ENCODE measurements at places on chromosomes 16 and 17.

DNA sequence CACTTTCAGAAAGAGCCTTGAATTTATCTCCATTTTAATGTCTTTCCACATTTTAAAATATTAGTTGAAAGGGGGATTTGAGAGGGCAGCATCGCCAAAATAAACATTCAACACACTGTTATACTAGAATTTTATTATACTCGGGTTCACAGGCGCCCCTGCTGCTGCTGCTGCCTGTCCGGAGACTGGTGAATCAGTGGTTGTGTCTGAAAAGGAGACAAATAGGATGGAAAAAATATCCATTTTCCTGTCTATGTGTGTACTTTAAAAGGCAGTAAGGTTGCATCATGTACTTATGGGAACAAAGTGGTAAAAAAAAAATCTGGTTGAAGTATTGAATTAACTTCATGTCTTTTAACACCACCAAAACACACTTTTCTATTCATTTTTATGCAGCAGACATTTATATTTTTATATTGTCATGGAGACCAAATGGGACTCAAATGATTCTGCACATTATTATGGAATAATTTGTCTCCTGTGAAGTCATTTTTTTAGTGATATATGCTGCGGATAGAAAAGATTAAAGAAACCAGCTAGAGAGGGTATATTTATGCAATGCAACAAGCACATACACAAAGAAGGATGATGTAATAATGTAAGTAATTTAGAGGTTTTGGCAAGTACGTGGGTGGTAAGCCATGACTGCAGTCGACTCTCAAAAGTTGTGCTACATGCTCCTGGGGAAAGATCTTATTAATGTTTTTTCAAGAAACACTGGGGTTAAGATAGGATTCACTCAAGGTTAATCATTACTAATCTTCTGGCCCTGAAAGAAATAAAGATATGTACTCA lies 759.0 kb upstream of the SOX9 start:
- no peak for DNase-seq

DNA sequence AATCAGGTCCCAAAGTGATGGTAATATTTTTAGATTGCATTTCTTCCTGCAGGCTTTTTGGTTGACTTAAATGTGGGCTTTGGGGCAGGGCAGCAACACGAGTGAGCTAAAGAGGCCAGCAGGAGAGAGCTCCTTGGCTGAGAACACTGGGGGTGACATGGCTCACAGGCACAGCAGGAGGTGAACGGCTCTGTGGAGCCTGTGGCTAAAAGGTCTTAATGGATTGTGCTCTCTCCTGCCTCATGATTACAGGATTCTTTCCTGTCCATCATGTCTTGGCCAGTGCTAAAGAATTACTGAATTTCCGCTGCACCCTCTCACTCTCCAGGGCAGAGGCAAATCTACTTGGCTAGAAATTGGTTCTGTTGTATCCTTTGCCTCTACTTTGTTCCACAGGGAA lies 366.6 kb downstream of the HS3ST4 start:
- no peak for DNase-seq

DNA sequence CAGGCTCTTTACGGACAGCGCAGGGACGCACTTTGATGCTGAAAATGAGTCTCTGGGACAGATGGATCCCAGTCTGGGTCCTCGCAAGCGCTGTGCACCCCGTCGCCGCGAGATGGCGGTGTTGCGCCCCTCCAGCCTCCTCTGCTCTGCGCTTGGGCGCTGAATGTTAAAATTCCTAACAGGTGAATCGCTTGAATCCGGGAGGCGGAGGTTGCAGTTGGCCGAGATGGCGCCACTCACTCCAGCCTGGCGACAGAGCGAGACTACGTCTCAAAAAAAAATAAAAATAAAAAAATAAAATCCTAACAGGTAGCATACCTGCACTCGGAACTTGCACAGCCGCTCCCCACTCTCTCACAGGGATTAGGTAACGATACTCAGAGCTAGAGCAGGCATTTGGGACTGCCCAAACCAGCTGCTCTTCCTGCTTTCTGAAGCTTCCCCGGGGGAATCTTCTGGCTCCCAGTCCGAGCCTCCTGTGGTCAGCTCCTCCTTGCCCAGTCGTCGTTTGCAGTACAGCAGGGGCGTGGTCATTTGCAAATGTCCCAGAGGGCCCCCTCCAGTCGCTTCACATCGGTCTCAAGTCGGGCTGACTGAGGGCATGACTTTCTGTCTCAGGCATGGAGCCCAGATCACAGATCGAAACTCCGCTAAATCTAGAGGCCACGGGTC lies 26.2 kb upstream of the OSGIN1 start:
- DNase-seq: peak; percentile 81

DNA sequence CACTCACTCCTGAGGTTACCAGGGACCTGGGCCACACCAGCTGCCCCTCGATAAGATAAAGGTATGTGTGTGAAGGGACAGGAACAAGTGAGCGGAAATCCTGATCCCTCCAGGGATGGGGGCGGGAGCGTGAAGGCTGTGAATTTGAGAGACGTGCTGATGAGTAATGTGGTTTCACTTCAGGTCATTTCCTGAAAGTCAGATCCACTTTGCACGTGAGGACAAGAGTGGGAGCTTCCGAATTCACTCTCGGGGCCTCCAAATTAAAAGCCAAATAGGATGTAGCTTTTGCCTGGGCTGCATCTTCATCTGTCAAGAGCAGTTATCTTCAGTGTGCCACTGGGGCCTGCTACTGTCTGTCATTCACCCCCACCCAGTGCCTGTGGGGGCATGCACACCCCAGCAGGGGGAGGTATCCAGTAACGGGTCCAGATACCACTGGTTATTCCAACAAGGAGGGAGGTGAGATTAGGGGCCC lies 87.4 kb upstream of the LHX1 start:
- DNase-seq: peak; percentile 38

GRCh38 chr16:51388516-51388951 lies 237.5 kb upstream of the SALL1 start:
- DNase-seq: no peak

- DNase-seq: no peak
These were observed 2.1 kb downstream of the ARMC7 start for GRCh38 chr17:75111777-75112335.

DNA sequence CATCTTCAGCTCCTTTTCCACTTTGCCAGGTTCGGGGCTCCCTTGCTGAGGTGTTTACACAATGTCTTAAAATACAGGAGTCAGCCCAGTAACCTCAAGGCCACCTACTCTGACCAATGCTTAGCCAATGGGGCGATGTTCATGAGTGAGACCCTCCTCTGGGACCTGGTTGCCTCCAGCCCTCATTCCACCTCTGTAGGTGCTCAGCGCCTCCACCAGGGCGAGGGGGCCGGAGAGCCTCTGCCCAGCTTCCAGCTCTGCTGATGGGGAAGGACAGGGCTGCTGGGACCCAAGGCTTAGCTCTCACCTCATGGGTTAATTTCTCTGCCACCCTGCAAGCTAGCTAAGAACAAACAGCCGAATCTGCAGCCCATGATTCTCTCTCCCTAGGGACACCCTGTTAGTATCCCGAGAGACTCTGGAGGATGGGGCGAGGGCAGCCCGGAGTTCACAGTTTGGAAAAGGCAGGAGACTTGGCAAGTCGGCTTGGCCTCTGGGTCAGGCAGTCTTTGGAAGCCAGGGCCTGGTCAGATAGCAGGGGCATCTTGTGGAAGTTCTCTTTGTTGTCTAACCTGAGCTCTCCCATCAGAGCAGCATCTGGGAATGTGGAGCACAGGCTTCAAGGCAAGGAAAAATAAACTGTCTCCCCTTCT lies 16.2 kb downstream of the SRCIN1 start:
- no peak for DNase-seq

- DNase-seq: no peak
These were observed 172.0 kb downstream of the IRF8 start for GRCh38 chr16:86070971-86071370.

GRCh38 chr16:23330583-23331249 lies 28.6 kb downstream of the SCNN1B start:
- peak; percentile 48 for DNase-seq

GRCh38 chr17:57986841-57987580 lies 1.0 kb downstream of the VEZF1 start:
- peak; percentile 63 for DNase-seq

GRCh38 chr17:81457401-81457800 lies 55.2 kb downstream of the ACTG1 start:
- no peak for DNase-seq

GRCh38 chr16:66367968-66368891 lies 1.7 kb downstream of the CDH5 start:
- DNase-seq: no peak

GRCh38 chr17:47273245-47273644 lies 19.6 kb downstream of the ITGB3 start:
- no peak for DNase-seq

GRCh38 chr16:16780588-16780987 lies 401.6 kb downstream of the NPIPA7 start:
- DNase-seq: no peak

GRCh38 chr16:2673066-2673999 lies 9.0 kb upstream of the KCTD5 start:
- DNase-seq: peak; percentile 86

- DNase-seq: no peak
These were observed 27.5 kb downstream of the TRPV3 start for GRCh38 chr17:3529817-3530741.

- no peak for DNase-seq
These were observed 305.4 kb downstream of the FOXL1 start for GRCh38 chr16:86883583-86884389.

DNA sequence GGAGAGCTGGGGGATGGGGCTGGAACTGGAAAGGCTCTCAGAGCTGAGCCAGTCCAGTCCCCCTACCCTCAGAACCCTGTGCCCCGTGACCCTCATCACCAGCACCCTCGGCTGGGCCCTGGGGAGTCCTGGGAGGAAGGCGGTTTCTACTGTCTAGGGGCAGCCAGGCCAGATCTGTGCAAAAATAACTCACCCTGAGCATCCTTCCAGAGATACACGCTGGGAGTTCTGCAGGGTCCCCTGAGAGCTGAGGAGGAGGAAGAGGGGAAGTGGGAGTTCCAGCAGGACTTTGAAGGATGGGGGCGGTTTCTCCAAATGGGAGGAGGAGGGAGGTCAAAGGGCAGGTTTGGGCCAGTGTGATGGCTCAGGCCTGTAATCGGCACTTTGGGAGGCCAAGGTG lies 5.0 kb upstream of the SLC4A1 start:
- DNase-seq: no peak

DNA sequence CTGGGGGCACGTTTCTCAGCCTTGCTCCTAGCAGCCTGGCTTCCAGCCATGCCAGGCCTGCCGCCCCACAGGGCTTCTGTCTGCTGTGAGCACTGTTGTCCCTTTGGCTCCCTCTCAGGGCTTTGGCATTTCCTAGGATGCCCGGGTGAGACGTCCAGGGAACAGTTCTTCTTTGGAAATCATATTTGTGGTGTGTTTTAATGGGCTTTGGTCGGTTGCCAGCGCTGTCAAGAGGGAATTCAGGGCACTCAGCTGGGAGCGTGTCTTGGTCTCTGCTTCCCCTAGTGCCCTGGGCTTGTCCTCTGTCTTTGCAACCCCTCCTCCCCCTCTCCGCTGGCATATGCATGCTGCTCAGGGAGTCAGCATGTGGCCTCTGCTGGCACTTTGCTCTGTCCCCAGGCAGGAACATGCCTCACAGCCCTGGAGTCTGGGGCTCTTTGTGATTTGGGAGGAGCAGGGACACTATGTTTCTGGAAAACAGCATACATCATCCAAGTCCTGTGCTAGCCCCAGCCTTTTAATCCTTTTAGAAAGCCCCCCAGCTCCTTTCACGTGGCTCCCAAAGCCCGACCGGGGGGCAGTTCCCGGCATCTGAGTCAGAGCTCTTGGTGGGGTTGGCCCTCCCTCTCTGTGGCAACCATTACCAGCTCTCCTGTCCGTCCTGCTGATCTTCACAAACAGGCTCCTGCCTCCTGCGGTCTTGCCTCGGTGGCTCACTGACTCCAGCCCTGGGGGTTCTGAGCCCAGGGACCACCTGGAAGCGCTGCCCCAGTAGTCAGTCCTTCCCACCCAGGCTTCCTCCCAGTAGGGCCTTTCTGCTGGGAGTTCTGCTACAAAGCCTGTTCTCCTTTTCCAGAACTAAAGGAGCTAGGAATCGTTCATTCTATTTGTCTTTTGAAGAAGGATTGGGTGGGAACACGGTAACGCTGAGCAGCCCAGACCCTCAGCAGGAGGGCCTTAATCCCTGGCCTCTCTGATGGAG lies 26.7 kb downstream of the SAP30BP start:
- peak; percentile 65 for DNase-seq

DNA sequence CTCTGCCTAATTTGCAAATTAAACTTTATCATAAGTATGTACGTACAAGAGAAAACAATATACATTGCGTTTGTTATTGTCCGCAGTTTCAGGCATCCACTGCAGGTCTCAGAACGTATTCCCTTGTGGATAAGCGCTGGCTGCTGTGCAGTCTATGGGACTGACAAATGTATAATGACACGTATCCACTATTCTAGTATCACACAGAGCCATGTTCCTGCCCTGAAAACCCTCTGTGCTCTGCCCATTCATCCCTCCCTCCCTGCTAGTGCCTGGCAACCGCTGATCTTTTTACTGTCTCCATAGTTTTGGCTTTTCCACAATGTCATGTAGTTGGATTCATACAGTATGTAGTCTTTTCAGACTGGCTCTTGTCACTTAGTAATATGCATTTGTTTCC lies 179.4 kb downstream of the MAF start:
- DNase-seq: no peak

DNA sequence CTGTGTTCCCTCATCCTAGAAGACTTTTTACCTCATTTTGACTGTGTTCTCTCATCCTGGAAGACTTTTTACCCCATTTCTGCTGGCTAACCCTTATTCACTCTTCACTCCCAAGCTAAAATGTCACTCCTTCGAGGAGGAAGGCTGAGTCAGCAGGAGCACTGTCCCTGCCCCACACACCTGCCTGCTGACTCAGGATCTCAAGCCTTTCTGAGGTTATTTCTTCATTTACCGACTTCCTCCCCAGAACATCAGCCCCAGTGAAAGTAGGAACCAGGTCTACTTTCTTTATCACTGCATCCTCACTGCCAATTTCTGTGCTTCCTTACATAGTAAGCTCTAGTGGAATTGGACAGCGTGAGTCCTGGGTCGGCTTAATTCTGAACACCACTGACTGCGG lies 220.6 kb downstream of the HS3ST4 start:
- DNase-seq: no peak

DNA sequence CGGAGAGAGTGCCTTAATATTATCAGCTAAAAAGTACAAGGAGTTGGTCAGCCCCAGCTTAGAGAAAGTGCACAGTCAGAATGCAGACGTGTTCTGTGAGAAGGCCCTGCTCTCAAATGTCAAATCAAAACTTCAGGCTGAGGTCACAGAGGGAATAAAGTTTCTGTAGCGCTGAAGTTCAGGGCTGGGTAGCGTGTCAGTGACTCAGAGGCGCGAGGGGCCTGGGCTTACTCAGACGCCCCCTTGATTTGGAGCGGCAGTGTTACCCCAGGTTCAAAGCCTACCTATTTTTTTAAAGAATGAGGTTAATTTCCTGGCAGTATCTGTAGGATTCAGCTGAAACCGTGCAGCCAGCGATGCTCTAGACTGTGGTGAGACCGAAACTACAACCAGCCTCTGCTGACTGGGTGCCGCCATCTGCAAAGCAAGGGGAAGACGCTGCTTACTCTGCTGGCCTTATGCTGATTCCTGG lies 4.8 kb downstream of the CIAO3 start:
- no peak for DNase-seq
